Fibroblast of upper back skin (primary cell): ENCODE measurements at places on chromosomes 13 and 19.

DNA sequence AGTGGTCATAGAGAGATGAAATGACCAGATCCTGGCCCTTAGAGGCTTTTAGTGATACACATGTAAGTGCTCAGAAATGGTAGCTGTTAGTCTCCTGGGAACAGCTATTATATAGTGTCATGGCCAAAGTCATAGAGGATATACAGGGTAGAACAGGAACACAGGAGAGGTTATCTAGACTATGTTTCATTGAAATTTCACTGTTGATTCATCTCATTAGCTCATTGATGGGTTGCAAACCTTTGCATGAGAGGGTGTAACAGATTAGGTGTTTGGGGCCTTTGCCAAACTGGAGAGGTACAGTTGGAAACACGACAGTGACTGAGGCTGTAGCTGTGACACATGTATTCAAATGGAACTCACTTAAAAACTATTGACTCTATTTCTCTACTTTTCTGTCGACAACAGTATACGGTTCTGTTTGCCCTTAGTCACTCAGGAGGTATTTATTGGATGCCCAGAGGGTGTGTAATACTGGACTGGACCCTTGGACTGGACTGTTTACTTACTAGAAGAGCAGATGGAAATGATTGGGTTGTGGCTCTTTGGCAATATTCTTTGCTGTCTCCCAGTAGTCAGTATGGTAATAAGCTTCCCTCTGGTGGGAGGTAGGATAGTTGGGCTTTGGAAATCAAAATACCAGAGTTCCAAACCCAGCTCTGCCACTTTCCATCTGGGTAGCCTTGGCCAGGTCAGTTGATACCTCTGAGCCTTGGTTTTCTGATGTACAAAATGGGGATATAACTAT is 29.8 kb downstream of the ARHGAP35 start:
- DNase-seq: peak; percentile 88

DNA sequence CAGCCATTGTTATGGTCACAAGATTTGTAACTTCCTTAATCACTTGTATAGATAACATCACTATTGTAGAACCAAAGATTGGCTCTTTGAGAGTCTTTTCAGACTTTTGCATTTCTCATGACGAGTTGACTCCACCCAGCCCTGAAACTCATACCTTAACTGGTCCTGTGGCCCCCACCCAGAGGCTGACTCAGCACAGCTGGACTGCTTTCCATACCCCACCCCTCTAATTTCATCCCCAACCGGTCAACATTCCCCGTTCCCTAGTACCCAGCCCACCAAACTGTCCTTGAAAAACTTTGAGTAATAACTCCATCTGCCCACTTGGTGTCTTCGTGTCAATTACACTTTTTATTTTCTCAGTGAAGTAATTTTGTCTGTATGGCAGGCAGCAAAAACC is 32.1 kb upstream of the SLITRK1 start:
- DNase-seq: no peak

DNA sequence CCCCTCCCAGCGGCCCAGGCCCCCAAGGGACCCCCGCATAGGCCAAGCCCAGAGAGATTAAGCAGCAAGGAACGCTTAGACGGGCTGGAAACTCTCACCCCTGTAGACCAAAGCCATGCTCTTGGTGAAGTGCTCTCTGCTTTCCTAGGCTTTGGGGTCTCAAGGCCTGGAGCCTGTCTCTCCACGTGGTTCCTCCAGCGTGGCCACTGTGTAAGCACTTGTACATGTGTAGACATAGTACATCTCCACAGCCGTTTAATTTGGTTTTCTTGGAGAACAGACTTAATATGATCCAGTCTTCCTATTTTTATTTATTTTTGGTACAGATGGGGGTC is 1.1 kb downstream of the NUDT19 start:
- DNase-seq: no peak

DNA sequence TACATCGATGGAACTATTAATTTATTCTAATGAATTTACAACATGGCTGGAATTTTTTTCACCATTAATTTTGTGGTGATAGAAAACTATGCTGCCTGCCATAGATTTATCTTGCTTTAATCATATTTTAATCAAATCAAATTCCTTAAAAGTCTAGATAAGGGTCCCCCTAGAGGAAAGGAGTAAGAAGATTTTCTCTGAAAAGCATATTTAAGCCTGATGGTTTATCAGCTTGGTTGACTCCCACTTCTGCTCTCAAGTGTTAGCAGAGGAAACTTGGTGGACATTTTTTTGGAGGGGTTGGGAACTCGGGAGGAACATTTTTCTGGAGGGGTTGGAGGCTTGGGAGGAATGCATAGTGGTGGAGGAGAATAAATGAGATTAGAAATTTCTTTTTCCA is 253.3 kb downstream of the KCNRG start:
- no peak for DNase-seq

GRCh38 chr13:25659091-25659795 is 287.5 kb downstream of the ATP8A2 start:
- no peak for DNase-seq

DNA sequence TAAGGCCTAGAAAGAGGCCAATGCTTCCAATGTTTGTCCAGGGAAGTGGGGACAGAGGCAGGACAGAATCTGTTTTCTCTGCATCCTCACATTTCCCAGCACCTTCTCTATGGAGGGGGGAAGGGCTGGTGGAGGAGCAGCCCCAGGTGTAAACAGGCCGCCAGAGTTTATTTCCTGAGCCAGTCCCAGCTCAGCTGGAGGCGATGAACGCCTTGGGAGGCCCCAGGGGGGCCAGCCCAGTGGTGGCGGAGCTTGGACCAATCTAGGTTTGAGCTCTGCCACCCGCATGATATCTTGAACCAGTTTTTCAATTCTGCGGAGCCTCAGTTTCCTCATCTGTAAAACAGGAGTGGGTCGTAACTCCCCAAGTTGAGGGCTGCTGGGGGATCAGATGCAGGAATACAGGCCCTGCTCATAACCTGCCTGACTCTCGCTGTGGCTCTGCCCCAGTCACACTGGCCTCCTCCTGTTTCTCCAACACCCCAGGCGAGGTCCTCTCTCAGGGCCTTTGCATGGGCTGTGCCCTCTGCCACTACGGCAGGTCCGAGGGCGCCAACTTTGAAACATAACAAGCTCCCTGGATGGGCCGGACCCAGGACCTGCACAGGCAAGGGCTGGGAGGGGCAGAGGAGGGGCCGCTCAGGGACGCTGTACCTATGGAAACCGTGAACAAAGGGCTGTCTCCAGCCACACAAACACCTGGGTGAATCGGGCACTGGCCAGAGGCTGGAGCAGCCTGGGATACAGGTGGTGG is 1.1 kb downstream of the TNFAIP8L1 start:
- DNase-seq: no peak

DNA sequence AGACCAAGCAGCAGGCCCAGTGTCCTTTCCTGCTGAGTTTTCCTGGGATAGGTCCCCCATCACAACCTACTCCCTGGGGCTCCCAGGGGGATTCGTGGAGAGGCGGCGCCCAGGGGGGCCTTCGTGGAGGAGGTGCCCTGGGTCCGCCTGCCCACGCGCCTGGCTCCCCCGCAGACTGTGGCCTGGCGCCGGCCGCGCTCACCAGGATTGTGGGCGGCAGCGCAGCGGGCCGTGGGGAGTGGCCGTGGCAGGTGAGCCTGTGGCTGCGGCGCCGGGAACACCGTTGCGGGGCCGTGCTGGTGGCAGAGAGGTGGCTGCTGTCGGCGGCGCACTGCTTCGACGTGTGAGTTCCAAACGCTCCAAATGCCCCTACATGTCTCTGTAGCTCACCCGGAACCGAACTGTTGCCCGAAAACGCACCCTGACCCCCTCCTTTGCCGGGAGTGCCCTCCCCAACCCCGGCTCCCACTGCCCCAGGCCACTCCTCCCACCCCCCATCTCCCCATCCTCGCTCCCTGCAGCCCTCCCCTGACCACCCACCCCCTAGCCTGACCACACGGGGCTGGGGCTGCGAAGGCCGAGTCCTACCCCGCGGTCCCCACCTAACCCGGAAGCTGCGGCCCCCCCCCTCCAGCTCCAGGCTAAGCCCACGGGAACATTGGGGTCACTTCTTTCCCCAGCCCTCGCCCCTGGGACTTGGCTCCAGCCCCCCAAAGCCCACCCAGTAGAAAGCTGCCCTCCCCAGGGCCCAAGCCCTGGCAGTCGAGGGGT is 3.3 kb downstream of the TIMM13 start:
- no peak for DNase-seq

GRCh38 chr19:15633082-15633835 is 7.4 kb upstream of the CYP4F3 start:
- no peak for DNase-seq

GRCh38 chr19:27822336-27822735 is 1390.6 kb downstream of the UQCRFS1 start:
- no peak for DNase-seq

- peak; percentile 70 for DNase-seq
These were observed at the start of gene DPF1 for GRCh38 chr19:38224014-38224862. DPF1 (minus strand) TSS chr19:38224222; CDS start chr19:38224142, 80 bp downstream.

DNA sequence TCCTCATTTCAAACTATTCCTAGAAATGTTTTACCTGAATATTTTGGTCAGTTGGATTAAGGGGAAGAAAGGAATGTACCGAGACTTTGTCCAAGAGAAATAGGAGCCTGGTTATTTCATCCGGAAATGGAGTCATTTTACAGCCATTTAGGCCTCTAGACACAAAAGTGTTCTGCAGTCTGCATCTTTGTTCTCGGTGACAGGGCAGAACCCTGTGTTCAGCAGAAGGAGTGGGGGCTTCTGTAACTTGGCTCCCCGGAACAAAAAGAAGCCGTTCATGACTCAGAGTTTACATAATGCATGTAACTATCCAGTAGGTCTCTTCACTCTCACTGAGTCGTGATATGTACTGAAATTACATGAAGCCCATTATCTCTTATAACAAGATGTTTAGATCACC is 21.6 kb upstream of the FNDC3A start:
- DNase-seq: peak; percentile 39

DNA sequence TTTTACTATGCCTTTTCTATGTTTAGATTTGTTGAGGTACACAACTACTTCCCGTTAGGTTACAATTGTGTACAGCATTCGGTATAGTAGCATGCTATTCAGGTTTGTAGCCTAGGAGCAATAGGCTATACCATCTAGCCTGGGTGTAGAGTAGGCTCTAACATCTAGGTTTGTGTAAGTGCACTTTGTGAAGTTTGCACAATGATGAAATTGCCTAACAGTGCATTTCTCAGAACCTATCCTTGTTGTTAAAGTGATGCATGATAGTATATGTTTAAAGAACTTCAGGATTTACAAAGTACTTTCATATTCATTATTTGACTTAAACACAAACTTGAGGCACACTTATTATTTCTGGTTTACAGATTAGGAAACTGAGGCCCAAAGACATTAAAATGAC is 11.5 kb upstream of the SERPINE3 start:
- DNase-seq: no peak

DNA sequence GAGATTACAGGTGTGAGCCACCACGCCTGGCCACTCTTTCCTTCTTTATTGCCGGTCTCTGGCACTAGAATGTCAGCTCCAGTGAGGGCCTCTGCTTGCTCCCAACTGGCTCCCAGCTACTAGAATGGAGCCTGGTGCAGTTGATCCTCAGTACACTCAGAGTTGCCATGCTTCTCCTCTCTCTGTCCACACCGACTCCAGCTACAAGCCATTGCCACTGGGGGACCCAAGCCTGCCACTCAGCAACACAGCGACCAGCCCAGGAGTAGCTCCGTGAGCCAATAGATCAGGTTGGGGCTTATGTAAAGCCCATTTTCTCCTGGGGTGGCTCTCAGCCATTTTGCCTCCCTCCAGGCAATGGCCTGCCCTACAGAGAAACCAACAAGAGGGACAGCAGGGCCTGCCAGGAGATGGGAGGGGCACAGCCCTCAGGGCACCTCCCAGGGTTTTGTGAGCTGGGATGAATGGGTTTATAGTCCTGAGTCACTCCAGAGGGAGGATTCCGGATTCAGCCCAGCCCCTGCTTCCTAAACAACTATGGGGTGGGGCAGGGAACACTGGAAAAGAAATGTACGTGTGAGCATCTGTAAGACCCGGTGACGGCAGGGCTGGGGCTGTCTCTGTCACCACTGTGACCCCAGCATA is 36.5 kb downstream of the OPA3 start:
- DNase-seq: peak; percentile 14

GRCh38 chr19:5172859-5173630 is 167.6 kb downstream of the PTPRS start:
- DNase-seq: peak; percentile 97
